ENCODE measurements at places on chromosomes 12 and 14. TPM values are rescaled to one million over a fixed set of nuclear protein-coding genes. Genes with fewer than 3 reads are reported as not detected.

MSI1 gene
- 1.2 TPM for polyA plus RNA-seq

CLEC4C gene
- polyA plus RNA-seq = 0.16 TPM

MAP3K9 gene
- polyA plus RNA-seq = 1.6 TPM

PLD4 gene
- not detected for polyA plus RNA-seq

PSMC1 gene
- polyA plus RNA-seq = 102 TPM

DPPA3 gene
- polyA plus RNA-seq = not detected

ATL1 gene
- polyA plus RNA-seq = 6.6 TPM

DNA sequence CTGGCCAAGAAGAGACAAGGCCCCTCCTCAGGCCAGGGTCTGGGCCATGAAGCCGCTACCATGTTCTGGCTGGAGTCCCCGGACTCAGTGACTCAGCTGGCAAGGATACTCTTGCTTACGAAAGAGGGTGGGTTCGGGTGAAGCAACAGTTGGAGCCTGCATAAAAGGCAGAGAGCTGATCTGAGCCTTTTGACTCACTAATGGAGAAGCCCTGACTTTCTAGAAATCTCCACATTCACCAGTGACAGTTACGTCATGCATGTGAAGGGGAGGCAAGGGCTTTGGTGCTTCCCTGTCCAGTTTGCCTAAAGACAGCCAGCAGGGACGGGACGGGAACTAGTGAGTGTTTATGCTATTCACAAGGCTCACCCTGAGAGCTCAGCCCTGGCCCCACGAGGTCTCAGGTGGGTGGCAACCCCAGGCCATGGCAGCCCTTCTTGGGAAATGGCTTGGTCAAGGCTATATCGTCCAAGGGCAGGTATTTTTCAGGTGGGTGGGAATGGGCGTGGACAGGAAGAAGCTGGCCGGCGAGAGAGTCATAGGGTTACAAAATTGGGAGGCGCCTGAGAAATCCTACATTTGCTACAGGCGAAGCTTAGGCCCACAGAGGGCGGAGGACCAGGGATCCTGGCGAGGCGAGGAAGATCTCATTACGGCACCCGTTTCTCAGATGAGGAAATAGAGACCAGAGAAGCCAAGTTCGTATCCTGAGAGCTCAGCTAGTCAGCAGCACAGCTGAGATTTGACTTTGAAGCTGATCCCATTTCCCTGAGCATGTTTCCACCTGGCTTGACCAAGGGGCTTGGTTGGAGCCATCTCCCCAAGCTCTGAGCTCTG is 314.6 kb downstream of the BCL11B start:
- H3K27me3 ChIP-seq = no peaks in the 10 kb centered on the region
- peak overlapping the region; percentile 14 for H3K27ac ChIP-seq
- no peaks in the 10 kb centered on the region for H3K36me3 ChIP-seq
- H3K4me3 ChIP-seq = no peak overlapping the region
- H3K4me1 ChIP-seq = no peaks in the 10 kb centered on the region
- DNase-seq = peak; percentile 86

DNA sequence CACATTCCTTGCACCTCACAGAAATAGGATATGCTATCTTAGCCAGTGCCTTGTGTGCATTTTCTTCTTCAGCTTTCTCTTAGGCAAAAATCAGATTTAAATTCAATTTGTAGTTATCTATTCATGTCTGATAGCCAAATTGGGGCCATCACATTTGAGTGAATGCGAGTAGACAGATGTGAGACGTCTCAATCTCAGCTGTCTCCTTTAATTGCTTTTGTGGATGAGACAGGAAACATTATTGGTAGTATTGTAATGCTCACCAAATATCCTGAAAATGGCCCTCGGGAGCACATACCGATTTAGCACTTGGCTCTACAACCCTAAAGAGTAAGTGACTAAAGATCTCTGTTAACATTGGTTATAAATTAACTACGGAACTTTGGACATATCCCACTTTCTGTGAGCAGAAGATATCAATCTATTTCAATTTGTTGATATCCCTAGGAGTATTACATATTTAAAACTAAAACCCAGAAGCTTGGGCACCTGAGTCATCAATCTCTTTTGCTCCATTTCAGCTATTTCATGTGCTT is 1012.5 kb upstream of the TMEM132C start:
- no peak for DNase-seq
- no peak overlapping the region for H3K27ac ChIP-seq
- H3K4me1 ChIP-seq = no peaks in the 10 kb centered on the region
- H3K4me3 ChIP-seq = no peak overlapping the region
- H3K27me3 ChIP-seq = no peaks in the 10 kb centered on the region

- DNase-seq = no peak
- H3K27ac ChIP-seq = no peak overlapping the region
- no peaks in the 10 kb centered on the region for H3K4me1 ChIP-seq
- H3K36me3 ChIP-seq = no peaks in the 10 kb centered on the region
- no peaks in the 10 kb centered on the region for H3K27me3 ChIP-seq
- H3K4me3 ChIP-seq = no peak overlapping the region
These were observed 82.7 kb downstream of the GRIP1 start for GRCh38 chr12:66596199-66596598.

DNA sequence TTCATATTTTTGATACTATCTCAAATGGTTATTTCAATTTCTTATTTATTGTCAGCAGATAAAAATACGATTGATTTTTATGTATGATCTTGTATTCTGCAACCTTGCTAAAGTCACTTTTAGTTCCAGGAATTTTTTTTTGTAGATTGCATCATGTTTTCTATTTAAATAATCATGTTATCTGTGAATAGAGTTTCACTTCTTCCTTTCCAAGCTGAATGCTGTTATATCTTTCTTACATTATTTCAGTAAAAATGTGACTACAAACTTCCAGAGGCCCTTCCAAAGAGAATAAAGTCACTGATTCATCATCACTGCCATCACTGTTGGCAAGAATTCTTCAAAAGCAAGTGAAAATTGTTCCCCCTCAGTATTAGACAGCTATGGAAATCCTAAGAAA is 104.7 kb upstream of the RAP1B start:
- no peak for DNase-seq
- H3K36me3 ChIP-seq = no peaks in the 10 kb centered on the region
- no peaks in the 10 kb centered on the region for H3K27me3 ChIP-seq
- no peak overlapping the region for H3K27ac ChIP-seq

DNA sequence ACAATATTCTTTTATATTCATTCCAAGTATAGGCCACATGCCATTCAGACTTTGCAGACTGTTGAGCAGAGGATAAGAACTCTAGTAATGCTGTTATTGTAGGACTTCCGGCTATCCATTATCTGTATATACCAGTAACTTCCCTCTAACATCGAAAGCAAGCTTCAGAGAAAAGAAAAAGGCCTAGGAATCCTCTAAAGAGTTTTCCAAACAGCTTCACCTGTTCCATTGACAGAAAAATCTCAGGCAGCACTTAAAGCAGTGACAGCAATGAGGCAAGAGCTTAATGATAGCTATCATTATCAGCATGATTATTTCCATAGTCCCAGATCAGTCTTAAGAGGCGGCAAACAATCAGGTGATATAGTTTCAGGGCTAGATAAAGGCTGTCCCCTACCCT is 1.8 kb downstream of the CPNE8 start:
- no peaks in the 10 kb centered on the region for H3K36me3 ChIP-seq
- peak overlapping the region; percentile 91 for H3K27ac ChIP-seq
- H3K27me3 ChIP-seq = no peaks in the 10 kb centered on the region
- H3K4me3 ChIP-seq = no peak overlapping the region

GRCh38 chr14:52077256-52077979 is 8.6 kb upstream of the NID2 start:
- no peak overlapping the region for H3K4me3 ChIP-seq
- H3K36me3 ChIP-seq = no peaks in the 10 kb centered on the region
- H3K27me3 ChIP-seq = no peaks in the 10 kb centered on the region
- no peaks in the 10 kb centered on the region for H3K4me1 ChIP-seq

GRCh38 chr14:63468294-63468693 is 74.9 kb downstream of the PPP2R5E start:
- DNase-seq = no peak
- H3K4me1 ChIP-seq = no peaks in the 10 kb centered on the region
- H3K27me3 ChIP-seq = no peaks in the 10 kb centered on the region
- H3K27ac ChIP-seq = no peak overlapping the region

- H3K36me3 ChIP-seq = no peaks in the 10 kb centered on the region
- no peak overlapping the region for H3K27ac ChIP-seq
- H3K4me3 ChIP-seq = no peak overlapping the region
These were observed 288.2 kb downstream of the CCDC59 start for GRCh38 chr12:82069931-82070514.

GRCh38 chr12:14974633-14975032 is 1.8 kb downstream of the PDE6H start:
- H3K4me3 ChIP-seq = no peak overlapping the region
- H3K4me1 ChIP-seq = no peaks in the 10 kb centered on the region
- no peak for DNase-seq

DNA sequence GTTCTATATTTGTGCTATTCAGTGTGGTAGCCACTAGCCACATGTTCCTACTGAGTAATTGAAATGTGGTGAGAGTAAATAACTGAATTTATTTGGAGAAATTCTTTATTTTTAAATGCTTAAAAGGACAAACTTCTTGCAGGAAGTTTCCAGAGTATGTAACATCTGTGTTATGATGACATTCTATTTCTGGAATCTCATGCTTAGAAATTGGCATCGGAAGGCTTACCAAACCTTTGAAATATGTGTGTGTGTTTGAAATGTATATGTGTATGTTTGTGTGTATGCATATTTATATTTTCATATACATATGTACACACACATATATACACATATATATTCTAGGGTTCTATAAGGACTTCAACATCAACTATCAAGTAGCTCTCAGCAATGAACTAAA is 12.4 kb upstream of the WSCD2 start:
- H3K4me3 ChIP-seq = no peak overlapping the region
- no peaks in the 10 kb centered on the region for H3K36me3 ChIP-seq
- peak overlapping the region; percentile 76 for H3K27ac ChIP-seq
- DNase-seq = no peak
- H3K4me1 ChIP-seq = peaks cover 69% of the 10 kb centered on the region
- H3K27me3 ChIP-seq = no peaks in the 10 kb centered on the region

- peak overlapping the region; percentile 76 for H3K27ac ChIP-seq
- H3K36me3 ChIP-seq = no peaks in the 10 kb centered on the region
- no peak for DNase-seq
- H3K4me3 ChIP-seq = no peak overlapping the region
- no peaks in the 10 kb centered on the region for H3K27me3 ChIP-seq
These were observed 193.7 kb downstream of the RAD51B start for GRCh38 chr14:68013326-68013725.

DNA sequence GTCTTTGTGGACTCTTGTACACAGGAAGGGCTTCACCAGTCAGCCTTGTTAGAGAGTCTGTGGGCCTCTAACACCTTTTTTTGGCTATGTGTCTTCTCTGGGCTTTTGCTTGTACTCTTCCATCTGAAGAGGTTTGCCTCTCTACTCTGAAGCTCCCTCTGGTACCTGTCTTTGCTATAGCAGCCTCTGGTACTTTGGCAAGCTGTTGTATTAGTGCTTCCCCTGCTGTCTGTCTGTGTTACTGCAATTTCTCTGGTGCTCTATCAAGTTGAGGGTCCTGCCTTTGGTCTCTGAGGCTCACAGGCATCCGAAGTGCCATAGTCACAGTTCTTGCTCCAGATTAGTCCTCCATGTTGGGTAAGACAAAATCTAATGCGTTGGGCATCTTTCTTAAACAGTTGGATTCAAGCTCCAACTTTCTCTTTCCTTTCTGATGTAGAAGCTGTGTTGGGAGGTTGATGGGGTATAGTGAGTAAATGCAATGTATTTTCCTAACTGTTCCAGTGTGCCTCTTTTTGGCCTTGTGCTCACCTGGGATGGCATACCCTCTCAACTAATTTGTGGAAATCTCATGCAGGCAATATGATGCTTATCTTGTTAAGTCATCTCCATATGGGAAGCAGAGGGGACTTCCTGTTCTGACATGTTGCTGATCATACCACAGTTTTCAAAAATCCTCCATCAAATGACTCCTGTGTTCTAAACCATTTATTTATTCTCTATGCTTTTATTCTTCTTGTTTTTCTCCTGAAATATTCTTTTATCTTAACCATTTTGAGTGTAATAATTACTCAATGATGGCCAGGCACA is 88.8 kb downstream of the ATF7IP start:
- H3K27me3 ChIP-seq = no peaks in the 10 kb centered on the region
- H3K4me3 ChIP-seq = no peak overlapping the region
- no peak overlapping the region for H3K27ac ChIP-seq
- no peaks in the 10 kb centered on the region for H3K4me1 ChIP-seq

DNA sequence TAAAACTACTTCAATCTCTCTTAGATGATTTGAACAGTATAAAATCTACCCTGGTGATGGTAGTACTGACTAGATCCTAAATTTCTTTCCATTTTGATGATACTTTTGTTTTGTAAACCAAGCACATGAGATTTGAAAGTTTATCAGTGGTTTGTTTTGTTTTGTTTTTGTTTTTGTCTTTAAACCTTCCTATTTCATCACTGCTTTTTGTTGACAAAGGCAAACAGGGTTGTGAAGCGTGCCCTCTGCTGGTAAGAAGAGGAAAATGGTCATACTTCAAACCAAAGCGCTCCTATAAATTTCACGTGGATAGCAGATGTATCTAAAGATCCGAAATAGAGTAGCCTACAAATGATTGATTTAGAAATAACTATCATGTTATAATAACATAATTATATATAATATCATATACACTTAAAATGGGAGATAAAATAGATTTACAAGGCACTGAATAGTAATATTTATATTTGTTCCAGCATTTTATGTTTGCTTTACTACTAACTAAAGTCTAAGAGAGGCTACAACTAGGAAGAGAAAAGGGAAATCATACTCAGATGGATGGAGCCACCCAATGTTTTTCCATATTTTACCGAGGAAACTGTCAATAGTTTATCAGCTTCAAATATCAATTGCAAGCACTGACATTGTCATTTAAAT is 254.0 kb upstream of the USP15 start:
- no peaks in the 10 kb centered on the region for H3K36me3 ChIP-seq
- DNase-seq = no peak
- no peaks in the 10 kb centered on the region for H3K4me1 ChIP-seq
- no peak overlapping the region for H3K4me3 ChIP-seq
- H3K27me3 ChIP-seq = no peaks in the 10 kb centered on the region

GRCh38 chr12:85509857-85510256 is 229.8 kb downstream of the ALX1 start:
- no peak for DNase-seq
- H3K4me1 ChIP-seq = no peaks in the 10 kb centered on the region
- H3K4me3 ChIP-seq = no peak overlapping the region
- no peak overlapping the region for H3K27ac ChIP-seq

GRCh38 chr14:98963610-98964009 is 308.4 kb downstream of the BCL11B start:
- H3K36me3 ChIP-seq = no peaks in the 10 kb centered on the region
- no peaks in the 10 kb centered on the region for H3K4me1 ChIP-seq
- no peak for DNase-seq

GRCh38 chr12:44640427-44641190 is 235.5 kb downstream of the NELL2 start:
- no peaks in the 10 kb centered on the region for H3K36me3 ChIP-seq
- H3K27me3 ChIP-seq = no peaks in the 10 kb centered on the region
- no peak overlapping the region for H3K4me3 ChIP-seq
- no peak overlapping the region for H3K27ac ChIP-seq
- DNase-seq = no peak
- H3K4me1 ChIP-seq = no peaks in the 10 kb centered on the region

- H3K27me3 ChIP-seq = no peaks in the 10 kb centered on the region
- H3K36me3 ChIP-seq = no peaks in the 10 kb centered on the region
- no peaks in the 10 kb centered on the region for H3K4me1 ChIP-seq
- H3K27ac ChIP-seq = no peak overlapping the region
- H3K4me3 ChIP-seq = peak overlapping the region; percentile 19
These were observed 396.7 kb upstream of the OR4E1 start for GRCh38 chr14:22070119-22070982.

Measured in sigmoid colon (tissue), 7 donors.